ENCODE measurements at places on chromosomes 5 and 9. TPM values are rescaled to one million over a fixed set of nuclear protein-coding genes. Genes with fewer than 3 reads are reported as not detected.
A peak's percentile ranks its signal among the peaks of the same experiment; 100 is the strongest.

DNA sequence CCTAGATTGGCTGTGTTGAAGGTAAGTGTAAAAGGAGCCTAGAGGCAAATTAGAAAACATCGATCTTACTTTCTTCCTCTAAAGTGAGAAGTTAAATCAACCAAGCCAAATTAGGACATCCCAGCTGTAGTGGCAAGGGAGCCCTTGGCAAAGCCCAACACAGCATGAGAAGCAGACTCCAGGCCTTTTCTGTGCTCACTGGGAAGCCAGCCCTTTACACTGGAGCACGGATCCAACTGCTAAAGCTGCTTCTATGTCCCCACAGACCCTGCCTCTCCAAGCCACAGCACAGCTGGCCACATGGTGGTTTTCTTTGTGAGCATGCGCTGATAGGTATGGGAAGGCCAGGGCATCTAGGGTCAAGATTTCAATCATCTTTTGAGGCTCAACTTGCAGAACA is 94.1 kb downstream of the APBA1 start:
- no peak overlapping the region for H3K27ac ChIP-seq
- H3K4me1 ChIP-seq, result no peaks in the 10 kb centered on the region
- DNase-seq, result no peak
- H3K36me3 ChIP-seq, result no peaks in the 10 kb centered on the region

DNA sequence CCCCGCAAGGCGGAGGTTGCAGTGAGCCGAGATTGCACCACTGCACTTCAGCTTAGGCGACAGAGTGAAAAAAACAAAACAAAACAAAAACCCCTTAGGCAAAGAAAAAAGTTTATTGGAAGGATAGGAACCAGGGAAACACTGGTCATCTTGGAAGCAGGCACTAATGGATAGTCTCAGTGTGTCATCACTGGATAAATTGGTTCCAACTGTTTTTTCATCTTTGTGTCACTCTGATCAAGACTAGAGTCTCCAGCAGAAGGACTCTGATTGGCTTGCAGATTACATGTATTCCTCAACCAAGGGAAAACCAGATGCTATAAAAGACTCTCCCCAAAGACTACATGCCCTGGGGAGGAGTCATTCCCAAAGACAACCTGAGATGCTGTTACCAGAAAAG is 35.0 kb upstream of the HMHB1 start:
- no peak overlapping the region for H3K4me3 ChIP-seq
- H3K4me1 ChIP-seq, result no peaks in the 10 kb centered on the region
- DNase-seq, result no peak
- H3K27me3 ChIP-seq, result no peaks in the 10 kb centered on the region
- no peaks in the 10 kb centered on the region for H3K36me3 ChIP-seq
- no peak overlapping the region for H3K27ac ChIP-seq

- peak overlapping the region; percentile 91 for H3K27ac ChIP-seq
- peaks cover 30% of the 10 kb centered on the region for H3K4me1 ChIP-seq
- no peaks in the 10 kb centered on the region for H3K36me3 ChIP-seq
- no peaks in the 10 kb centered on the region for H3K27me3 ChIP-seq
These were observed 798 bp downstream of the MEGF9 start for GRCh38 chr9:120713257-120714087.

DNA sequence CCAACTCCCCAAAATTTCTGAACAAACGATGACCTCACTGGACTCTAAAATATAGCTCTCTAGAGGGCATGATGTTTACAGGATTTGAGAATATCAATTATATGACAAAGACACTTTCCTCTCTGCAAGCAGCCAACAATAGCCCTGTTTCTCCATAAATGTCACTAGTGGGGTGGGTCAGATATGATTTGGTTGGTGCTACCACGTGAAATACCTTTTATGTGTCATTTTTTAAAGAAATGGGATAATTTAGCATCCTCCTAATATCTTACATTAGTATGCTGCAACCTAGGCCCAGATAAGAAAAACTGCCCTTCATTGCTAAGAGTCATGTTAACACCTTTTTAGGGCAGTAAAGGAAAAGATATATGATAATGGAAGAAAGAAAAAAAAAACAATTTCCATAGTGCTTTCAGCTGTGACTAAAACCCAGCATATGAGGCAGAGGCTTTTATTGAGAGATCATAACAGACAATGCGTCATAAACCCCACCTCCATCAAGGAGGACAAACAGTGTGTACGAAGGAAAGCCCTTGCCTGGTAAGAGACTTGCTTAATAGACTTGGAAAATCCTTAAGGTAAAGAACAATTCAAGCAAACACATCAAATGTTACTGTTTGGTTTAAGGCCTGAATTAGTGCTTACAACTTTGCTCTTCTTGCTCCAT is 372.4 kb upstream of the PAPPA start:
- no peaks in the 10 kb centered on the region for H3K4me1 ChIP-seq
- DNase-seq, result no peak
- no peak overlapping the region for H3K4me3 ChIP-seq
- no peaks in the 10 kb centered on the region for H3K36me3 ChIP-seq
- H3K27ac ChIP-seq, result no peak overlapping the region
- no peaks in the 10 kb centered on the region for H3K27me3 ChIP-seq

- peaks cover 42% of the 10 kb centered on the region for H3K4me1 ChIP-seq
- peak overlapping the region; percentile 31 for H3K4me3 ChIP-seq
- no peaks in the 10 kb centered on the region for H3K36me3 ChIP-seq
- H3K27ac ChIP-seq, result no peak overlapping the region
- no peaks in the 10 kb centered on the region for H3K27me3 ChIP-seq
These were observed 62.3 kb downstream of the CXXC5 start for GRCh38 chr5:139710319-139711066.

The PCDHGA5 gene
- total RNA-seq, result 4.6 TPM

The ANGPTL2 gene
- total RNA-seq, result 12.6 TPM

- no peak overlapping the region for H3K4me3 ChIP-seq
- H3K4me1 ChIP-seq, result peaks cover 7% of the 10 kb centered on the region
- H3K36me3 ChIP-seq, result no peaks in the 10 kb centered on the region
- DNase-seq, result no peak
- no peak overlapping the region for H3K27ac ChIP-seq
These were observed 174.9 kb upstream of the HMHB1 start for GRCh38 chr5:143636931-143637528.

DNA sequence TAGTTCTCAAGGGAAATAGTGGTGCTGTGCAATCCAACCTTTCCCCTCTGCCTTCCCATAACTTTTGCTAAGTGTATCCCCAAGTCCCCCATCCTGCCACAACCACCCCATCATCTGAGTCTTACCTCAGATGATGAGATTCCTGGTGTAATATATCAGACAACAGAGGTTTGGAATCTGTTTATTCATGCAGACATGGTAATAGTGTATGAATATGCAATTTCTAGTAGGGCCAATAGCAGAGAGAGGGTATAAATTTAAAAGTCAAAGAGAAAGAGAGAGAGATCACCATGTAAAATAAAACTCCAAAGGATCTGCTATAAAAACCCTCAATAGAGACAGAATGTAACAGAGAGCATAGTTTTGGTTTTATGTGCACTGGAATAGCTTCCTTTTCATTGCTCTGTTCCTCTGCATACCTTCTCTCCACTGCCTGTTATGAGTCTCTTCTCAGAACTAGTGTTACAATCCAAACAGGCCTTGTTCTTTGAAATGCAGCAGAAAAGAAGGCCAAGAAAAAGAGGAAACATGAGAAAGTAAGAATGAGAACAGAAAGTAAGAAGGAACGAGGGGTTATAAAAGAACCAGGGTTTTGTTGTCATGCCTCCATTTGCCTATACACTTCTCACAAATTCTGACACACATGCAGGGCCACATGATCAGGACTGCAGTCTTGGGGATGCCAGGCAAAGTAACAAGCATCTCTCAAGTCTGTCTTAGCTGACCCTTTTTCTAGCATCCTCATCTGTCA is 278.0 kb downstream of the CETN3 start:
- no peaks in the 10 kb centered on the region for H3K4me1 ChIP-seq
- no peak for DNase-seq
- H3K4me3 ChIP-seq, result no peak overlapping the region
- H3K36me3 ChIP-seq, result no peaks in the 10 kb centered on the region
- H3K27ac ChIP-seq, result no peak overlapping the region
- H3K27me3 ChIP-seq, result no peaks in the 10 kb centered on the region

The C5 gene
- 3.2 TPM for total RNA-seq

DNA sequence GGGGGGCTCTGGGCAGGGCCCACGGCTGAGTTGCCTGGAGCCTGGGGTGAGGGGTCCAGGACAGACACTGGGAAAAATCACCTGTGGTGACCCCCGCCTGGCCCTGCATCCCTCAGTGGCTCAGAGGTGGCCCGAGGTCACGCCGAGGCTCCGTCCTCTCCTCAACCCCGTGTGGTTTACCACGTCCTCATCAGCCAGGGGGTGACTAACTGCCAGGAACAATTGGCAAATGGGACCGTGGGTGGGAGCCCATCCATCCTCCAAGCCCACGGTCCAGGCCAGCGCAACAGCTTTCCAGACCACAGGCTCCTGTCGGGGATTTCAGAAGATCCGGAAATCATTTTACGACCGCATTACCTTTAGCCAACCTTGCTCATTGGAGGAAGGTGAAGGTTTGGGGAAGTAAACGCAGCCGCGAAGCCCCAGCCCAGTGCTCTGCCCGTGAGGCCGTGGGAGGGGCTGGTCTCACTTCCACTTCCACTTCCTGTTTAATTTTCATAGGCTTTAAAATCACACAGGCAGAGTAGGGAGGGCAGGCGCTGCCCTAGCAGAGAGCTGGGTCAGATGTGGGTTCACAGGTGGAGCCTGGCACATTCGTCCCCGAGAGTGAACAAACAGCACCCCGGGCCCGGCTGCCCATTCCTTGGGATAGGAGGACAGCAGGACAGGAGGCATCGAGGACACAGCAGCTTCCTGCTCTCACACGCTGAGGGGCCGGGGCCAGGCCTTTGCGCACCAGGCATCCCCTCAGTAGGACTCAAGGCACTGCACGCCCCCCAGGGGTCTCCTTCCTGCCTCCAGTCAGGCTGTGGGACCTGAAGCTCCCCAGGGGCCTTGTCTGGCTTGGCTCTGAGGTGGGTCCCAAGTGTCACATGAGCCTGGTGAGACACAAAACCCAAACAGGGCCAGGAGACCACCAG is 19.8 kb upstream of the SLC9A3 start:
- H3K27me3 ChIP-seq, result no peaks in the 10 kb centered on the region
- H3K27ac ChIP-seq, result no peak overlapping the region
- DNase-seq, result peak; percentile 8
- no peaks in the 10 kb centered on the region for H3K4me1 ChIP-seq

The SLC23A1 gene
- total RNA-seq, result not detected

The FPGS gene
- total RNA-seq, result 58.5 TPM

The FAM81B gene
- total RNA-seq, result 0.46 TPM

DNA sequence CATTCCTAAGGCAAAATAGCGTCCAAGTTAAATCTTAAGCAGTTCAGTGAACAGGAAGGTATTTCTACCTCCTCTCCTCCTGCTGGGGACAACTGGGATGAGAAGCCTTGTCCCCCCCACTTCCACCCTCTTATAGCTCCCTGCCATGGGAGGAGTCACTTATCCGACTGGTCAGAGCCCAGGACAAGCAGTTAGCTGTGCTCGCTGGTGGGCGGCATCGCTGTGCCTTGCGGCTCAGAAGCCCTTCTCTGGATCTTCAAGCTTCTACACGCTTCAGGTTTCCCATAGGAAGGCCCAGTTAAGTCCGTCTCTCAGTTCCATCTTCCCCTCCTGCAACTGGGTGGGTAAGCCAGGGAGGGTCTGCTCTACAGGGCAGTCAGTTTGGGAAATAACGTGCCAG is 77.2 kb downstream of the PAX5 start:
- H3K36me3 ChIP-seq, result no peaks in the 10 kb centered on the region
- H3K4me1 ChIP-seq, result no peaks in the 10 kb centered on the region
- no peak for DNase-seq
- H3K4me3 ChIP-seq, result no peak overlapping the region
- H3K27me3 ChIP-seq, result no peaks in the 10 kb centered on the region
- H3K27ac ChIP-seq, result no peak overlapping the region

The UNC5A gene
- not detected for total RNA-seq

GRCh38 chr5:41763574-41763973 is 106.7 kb downstream of the OXCT1 start:
- H3K27ac ChIP-seq, result no peak overlapping the region
- H3K4me1 ChIP-seq, result no peaks in the 10 kb centered on the region
- no peaks in the 10 kb centered on the region for H3K27me3 ChIP-seq
- H3K4me3 ChIP-seq, result no peak overlapping the region
- no peak for DNase-seq
- H3K36me3 ChIP-seq, result no peaks in the 10 kb centered on the region

The TLX3 gene
- total RNA-seq, result not detected
